Endothelial cell (in vitro differentiated cells): ENCODE measurements at places on chromosomes 1 and 21. TPM values are rescaled to one million over a fixed set of nuclear protein-coding genes. Genes with fewer than 3 reads are reported as not detected.
A peak's percentile ranks its signal among the peaks of the same experiment; 100 is the strongest.

NR1I3 gene
- not detected for total RNA-seq

FMOD gene
- not detected for total RNA-seq

SELE gene
- total RNA-seq = 14.3 TPM

TMEM200B gene
- 0.95 TPM for total RNA-seq

STPG1 gene
- 10.0 TPM for total RNA-seq

FHAD1 gene
- total RNA-seq = 2.1 TPM

CFAP126 gene
- not detected for total RNA-seq

ANGPTL3 gene
- total RNA-seq = not detected

NTRK1 gene
- 0.23 TPM for total RNA-seq

C1orf116 gene
- 0.08 TPM for total RNA-seq

BCAN gene
- 0.46 TPM for total RNA-seq

NCAM2 gene
- total RNA-seq = 0.64 TPM

KMO gene
- not detected for total RNA-seq

HES4 gene
- 144 TPM for total RNA-seq

SERTAD4 gene
- 0.72 TPM for total RNA-seq

TFF2 gene
- total RNA-seq = not detected

- DNase-seq = no peak
- H3K27ac ChIP-seq = no peak overlapping the region
Measured at GRCh38 chr1:7046891-7047290, 261.6 kb downstream of the CAMTA1 start.

GRCh38 chr1:54016343-54017282, 1.4 kb downstream of the LDLRAD1 start:
- H3K4me3 ChIP-seq = no peak overlapping the region
- peaks cover 3% of the 10 kb centered on the region for H3K27me3 ChIP-seq
- H3K4me1 ChIP-seq = no peaks in the 10 kb centered on the region
- DNase-seq = no peak

GRCh38 chr21:34243562-34243961, 120.2 kb upstream of the KCNE2 start:
- DNase-seq = peak; percentile 11
- no peaks in the 10 kb centered on the region for H3K36me3 ChIP-seq
- H3K27me3 ChIP-seq = peaks cover 3% of the 10 kb centered on the region

GRCh38 chr21:17191346-17191993, 321.4 kb upstream of the CXADR start:
- H3K27ac ChIP-seq = no peak overlapping the region
- no peaks in the 10 kb centered on the region for H3K27me3 ChIP-seq
- no peaks in the 10 kb centered on the region for H3K36me3 ChIP-seq
- H3K4me3 ChIP-seq = no peak overlapping the region
- no peak for DNase-seq
- no peaks in the 10 kb centered on the region for H3K4me1 ChIP-seq

DNA sequence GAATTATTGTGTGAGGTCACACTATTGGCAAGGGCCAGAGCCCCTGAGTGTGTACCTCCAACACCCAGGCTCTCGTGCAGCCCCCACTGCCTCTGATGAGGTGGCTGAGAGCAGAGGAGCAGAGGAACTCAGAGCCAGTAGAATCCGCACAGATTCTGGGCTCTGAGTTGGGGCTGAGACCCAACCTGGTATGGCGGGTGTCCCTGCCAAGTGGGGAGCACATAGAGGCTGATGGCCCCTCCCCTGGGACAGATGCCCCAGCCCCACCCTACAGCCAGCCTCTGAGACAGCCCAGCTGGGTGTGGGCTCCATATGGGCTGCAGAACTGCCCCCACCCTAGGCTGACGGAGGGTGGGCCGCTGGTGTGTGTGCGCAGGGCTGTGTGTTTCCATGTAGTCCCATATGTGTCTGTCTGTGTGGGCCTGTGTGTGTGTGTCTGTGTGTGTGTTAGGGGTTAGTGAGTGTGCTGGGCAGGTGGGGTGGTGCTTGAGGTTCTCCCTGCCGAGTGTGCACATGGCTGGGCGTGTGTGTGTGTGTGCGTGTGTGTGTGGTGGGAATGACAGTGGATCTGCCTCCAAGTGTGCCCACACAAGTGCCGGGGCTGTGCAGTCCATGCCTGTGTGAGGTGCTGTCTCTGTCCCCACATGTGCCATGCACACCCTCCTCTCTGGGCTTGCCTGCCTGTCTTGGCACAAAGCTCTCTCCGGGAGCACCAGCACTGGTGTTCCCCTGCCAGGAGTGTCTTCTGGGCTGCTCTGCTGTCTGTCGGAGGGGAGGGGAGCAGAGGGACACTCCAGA, 24.4 kb downstream of the FOXO6 start:
- H3K4me1 ChIP-seq = peaks cover 4% of the 10 kb centered on the region
- peaks cover 13% of the 10 kb centered on the region for H3K36me3 ChIP-seq
- H3K27me3 ChIP-seq = peaks cover 25% of the 10 kb centered on the region
- no peak for DNase-seq
- H3K4me3 ChIP-seq = no peak overlapping the region

GRCh38 chr1:43558346-43558841, 27.7 kb downstream of the PTPRF start:
- H3K27ac ChIP-seq = no peak overlapping the region
- H3K27me3 ChIP-seq = peaks cover 5% of the 10 kb centered on the region
- H3K4me1 ChIP-seq = peaks cover 8% of the 10 kb centered on the region
- peaks cover 10% of the 10 kb centered on the region for H3K36me3 ChIP-seq
- peak; percentile 23 for DNase-seq

GRCh38 chr1:159937054-159937750, 8.2 kb downstream of the IGSF9 start:
- DNase-seq = no peak
- no peak overlapping the region for H3K27ac ChIP-seq
- H3K4me3 ChIP-seq = no peak overlapping the region
- peaks cover 8% of the 10 kb centered on the region for H3K36me3 ChIP-seq

DNA sequence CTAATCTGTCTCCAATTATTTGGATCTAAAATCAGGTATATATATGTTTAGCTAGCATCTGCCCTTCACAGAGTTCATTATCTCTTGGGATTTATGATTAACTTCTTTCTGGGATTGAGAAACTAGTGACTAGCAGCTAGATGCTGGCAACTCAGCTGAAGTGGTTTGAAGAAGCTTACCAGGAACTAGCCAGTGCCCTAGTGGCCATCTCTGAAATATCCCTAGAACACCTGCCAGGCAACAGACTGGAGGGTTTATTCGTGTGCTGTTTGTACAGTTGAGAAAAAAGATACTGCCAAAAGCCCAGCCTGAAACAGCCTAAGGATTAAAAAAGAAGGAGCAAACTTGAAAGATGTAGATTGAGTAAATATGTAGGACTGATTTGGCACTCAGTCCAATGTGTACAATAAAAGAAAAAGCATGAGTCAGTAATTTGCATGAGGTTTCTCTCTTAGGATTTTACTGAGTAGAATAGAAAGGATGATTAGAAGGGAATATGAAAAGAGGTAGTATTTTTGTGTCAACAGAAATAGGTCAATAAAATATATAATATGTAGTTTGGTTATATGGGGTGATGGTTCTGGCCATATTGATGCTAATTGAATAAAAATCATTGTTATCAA, 1144.6 kb upstream of the ADGRL2 start:
- no peak overlapping the region for H3K27ac ChIP-seq
- H3K4me3 ChIP-seq = no peak overlapping the region
- H3K27me3 ChIP-seq = peaks cover 1% of the 10 kb centered on the region
- no peaks in the 10 kb centered on the region for H3K36me3 ChIP-seq
- H3K4me1 ChIP-seq = no peaks in the 10 kb centered on the region

- DNase-seq = no peak
- H3K27ac ChIP-seq = no peak overlapping the region
- no peaks in the 10 kb centered on the region for H3K27me3 ChIP-seq
- H3K36me3 ChIP-seq = no peaks in the 10 kb centered on the region
- peaks cover 4% of the 10 kb centered on the region for H3K4me1 ChIP-seq
- H3K4me3 ChIP-seq = no peak overlapping the region
Measured at GRCh38 chr1:221849897-221850296, 108.0 kb upstream of the DUSP10 start.

GRCh38 chr21:38388647-38389353, 109.5 kb downstream of the ERG start:
- H3K27me3 ChIP-seq = peaks cover 3% of the 10 kb centered on the region
- H3K4me1 ChIP-seq = peaks cover 10% of the 10 kb centered on the region
- no peak overlapping the region for H3K4me3 ChIP-seq
- H3K36me3 ChIP-seq = peaks cover 14% of the 10 kb centered on the region
- no peak overlapping the region for H3K27ac ChIP-seq

- peaks cover 10% of the 10 kb centered on the region for H3K27me3 ChIP-seq
- no peaks in the 10 kb centered on the region for H3K36me3 ChIP-seq
- peak overlapping the region; percentile 10 for H3K4me3 ChIP-seq
- H3K4me1 ChIP-seq = peaks cover 68% of the 10 kb centered on the region
- peak overlapping the region; percentile 90 for H3K27ac ChIP-seq
Measured at GRCh38 chr1:201503397-201504176, 3.3 kb downstream of the CSRP1 start.

DNA sequence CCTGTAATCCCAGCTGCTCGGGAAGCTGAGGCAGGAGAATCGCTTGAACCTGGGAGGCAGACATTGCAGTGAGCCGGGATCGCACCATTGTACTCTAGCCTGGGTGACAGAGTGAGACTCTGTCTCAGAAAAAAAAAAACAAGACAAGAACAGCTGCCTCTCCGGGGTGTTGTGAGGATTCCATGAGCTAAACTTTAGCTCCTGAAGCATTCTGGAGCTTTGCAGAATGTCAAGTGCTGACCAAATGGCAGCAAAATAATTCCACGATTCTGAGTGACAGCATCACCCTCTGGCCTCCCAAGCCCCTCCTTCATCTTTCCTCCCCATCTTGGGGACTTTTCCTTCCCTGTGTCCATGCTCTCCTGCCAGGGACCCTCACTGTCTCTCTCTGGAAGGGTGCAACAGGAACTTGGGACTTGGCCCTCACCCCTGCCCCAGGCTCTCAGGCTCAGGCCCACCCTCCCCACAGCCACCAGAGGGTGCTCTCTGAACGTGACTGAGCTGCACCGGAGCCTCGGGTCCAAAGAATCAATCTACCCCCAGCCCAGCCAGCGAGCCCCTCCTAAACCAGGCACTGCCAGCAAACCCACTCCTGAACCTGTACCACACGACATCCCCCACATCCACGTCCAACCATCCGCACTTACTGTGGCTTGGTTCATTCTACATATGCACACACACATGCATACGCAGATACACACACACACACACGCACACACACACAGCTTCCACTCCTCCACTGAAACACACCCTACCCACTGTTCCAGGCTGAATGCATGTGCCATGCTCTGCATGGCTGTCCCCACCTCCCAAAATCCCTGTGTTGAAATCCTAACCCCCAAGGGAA, 45.7 kb downstream of the ACOT7 start:
- H3K36me3 ChIP-seq = no peaks in the 10 kb centered on the region
- H3K27ac ChIP-seq = peak overlapping the region; percentile 96

GRCh38 chr1:213148905-213149304, 97.9 kb downstream of the RPS6KC1 start:
- peaks cover 9% of the 10 kb centered on the region for H3K36me3 ChIP-seq
- no peak overlapping the region for H3K4me3 ChIP-seq
- H3K27me3 ChIP-seq = peaks cover 4% of the 10 kb centered on the region
- H3K4me1 ChIP-seq = no peaks in the 10 kb centered on the region
- DNase-seq = no peak
- no peak overlapping the region for H3K27ac ChIP-seq

- H3K4me1 ChIP-seq = no peaks in the 10 kb centered on the region
- no peak overlapping the region for H3K27ac ChIP-seq
- H3K36me3 ChIP-seq = peaks cover 45% of the 10 kb centered on the region
- DNase-seq = no peak
- H3K4me3 ChIP-seq = peak overlapping the region; percentile 35
- no peaks in the 10 kb centered on the region for H3K27me3 ChIP-seq
Measured at GRCh38 chr21:36369064-36369685, 16.0 kb upstream of the CHAF1B start.

DNA sequence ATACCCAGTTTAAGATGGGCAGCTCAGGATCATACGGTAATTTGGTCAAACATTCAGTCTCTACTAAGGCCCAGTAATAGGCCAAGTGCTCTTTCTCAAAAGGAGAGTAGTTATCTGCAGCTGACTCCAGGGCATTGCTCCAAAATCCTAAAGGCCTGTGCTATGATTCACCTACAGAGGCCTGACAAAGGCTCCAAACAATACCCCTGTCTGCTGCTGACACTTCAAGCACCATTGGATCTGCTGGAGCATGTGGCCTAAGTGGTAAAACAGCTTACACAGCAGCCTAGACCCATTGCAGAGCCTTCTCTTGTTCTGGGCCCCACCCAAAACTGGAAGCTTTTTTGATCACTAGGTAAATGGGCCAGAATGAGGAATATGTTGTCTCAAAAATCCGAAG, 22.8 kb downstream of the SLAMF7 start:
- no peaks in the 10 kb centered on the region for H3K4me1 ChIP-seq
- no peak overlapping the region for H3K27ac ChIP-seq
- H3K27me3 ChIP-seq = no peaks in the 10 kb centered on the region
- H3K4me3 ChIP-seq = no peak overlapping the region

DNA sequence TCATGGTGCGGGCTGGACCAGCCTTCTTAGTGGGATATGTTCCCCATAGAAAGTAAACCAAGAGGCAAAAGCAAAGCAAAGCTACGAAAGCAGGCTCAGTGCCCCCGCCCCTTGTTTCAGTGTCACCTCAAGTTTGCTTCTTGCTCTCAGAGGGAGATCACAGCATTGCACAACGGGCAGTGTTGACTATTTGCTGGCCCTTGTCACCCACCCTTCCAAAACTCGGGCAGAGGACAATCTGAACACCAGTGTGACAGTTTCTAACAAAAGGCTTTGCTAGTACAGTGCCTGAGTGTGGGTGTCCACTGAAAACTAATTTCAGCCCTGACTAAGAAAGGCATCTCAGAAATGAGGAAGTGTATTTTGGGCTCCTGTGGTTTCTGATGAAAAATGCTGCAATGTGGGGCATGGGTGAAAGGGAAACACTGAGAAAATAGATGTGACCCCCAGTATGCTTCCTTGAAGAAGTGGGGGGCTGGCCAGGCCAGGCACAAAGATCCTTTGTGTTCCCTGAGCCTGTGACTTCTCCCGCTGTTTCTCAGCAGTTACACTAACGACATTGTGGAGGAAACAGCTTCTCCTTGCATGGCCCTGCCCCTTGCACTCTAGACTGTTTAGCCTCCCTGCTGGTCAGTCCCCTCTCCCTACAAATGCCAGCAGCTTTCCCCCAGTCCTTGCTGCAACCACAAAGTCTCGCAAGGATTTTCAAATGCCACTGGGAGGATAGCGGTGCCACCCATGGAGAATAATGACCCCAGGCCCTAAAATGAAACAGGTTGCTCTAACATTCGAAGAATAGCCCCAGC, 33.3 kb upstream of the KCNE1 start:
- H3K36me3 ChIP-seq = no peaks in the 10 kb centered on the region
- H3K27ac ChIP-seq = peak overlapping the region; percentile 52
- DNase-seq = no peak
- no peak overlapping the region for H3K4me3 ChIP-seq
- H3K27me3 ChIP-seq = peaks cover 6% of the 10 kb centered on the region

DNA sequence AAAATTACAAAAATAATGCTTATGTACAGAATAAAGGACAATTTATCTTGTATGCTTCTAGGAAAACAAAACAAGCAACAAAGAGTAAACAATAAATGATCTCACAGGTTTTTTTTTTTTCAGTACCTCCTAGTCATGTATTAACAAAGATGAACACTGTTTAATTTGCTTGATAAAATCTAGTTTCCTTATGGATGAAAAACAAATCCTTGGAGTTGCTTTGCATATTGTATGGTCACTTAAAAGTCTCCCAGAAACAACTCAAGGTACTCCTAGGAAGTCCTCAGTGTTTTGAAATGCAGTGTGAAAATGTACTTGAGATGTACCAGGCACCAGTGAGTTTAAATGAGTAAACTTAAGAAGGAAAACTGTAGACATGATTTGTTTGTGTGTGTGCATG, 686.0 kb upstream of the BRINP3 start:
- H3K4me1 ChIP-seq = no peaks in the 10 kb centered on the region
- H3K36me3 ChIP-seq = no peaks in the 10 kb centered on the region
- no peak overlapping the region for H3K27ac ChIP-seq
- no peak overlapping the region for H3K4me3 ChIP-seq
- no peak for DNase-seq
- H3K27me3 ChIP-seq = no peaks in the 10 kb centered on the region
